Stimulated activated CD8-positive, alpha-beta memory T cell treated with anti-CD3 and anti-CD28 coated beads, Interleukin-4, amount 100 ng/mL, for 1 hour (primary cell): ENCODE measurements at places on chromosomes 1 and 21.
A peak's percentile ranks its signal among the peaks of the same experiment; 100 is the strongest.

GRCh38 chr1:171910786-171911185 lies 69.5 kb downstream of the DNM3 start:
- DNase-seq, result no peak

GRCh38 chr21:42513985-42514882 lies 582 bp downstream of the SLC37A1 start:
- peak; percentile 32 for DNase-seq

DNA sequence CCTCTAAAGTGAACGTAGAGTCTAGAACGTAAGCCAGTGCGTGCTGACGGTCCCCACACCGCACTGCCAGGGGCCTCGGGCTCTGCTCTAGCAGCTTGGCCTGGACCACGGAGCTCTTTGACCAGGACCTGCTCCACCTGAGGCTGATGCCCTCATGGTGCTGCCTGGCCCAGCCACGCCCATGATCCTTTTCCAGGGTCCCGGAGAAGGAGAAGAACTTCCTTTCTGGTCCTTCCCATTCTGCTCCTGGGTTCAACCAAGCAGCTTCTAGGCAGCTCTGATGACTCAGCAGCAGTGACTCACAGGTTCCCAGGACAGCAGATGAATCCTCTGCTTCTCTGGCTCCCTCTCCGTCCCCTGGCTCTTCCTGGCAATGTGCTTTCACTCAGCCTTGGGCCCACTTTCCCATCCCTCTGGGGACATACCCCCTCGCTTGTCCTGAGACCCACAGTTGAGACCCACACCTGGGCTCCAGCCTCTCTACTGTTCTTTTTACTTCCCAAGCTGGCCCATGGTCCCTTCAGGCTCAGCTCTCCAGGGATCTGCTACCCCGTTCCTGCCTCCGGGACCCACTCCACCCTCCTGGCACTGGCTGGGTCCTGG lies 246.3 kb upstream of the RAB4A start:
- DNase-seq, result no peak

- no peak for DNase-seq
Measured at GRCh38 chr1:58338081-58338480, 208.4 kb downstream of the OMA1 start.

DNA sequence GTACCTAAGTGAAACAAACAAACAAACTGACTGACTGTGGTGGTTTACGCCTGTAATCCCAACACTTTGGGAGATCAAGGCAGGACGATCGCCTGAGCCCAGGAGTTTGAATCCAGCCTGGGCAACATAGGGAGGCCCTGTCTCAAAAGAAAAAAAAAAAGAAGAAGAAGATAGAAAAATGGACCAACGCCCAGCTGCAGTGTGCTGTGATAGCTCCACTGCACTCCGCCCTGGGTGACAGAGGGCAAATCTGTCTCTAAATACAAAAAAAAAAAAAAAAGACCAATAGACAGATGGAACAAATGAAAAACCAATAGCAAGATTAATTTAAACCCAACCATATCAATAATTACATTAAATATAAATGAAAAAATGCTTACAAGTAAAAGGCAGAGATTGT lies 13.9 kb downstream of the AKR7A3 start:
- DNase-seq, result no peak

GRCh38 chr1:94755675-94756074 lies 64.5 kb upstream of the SLC44A3 start:
- no peak for DNase-seq

DNA sequence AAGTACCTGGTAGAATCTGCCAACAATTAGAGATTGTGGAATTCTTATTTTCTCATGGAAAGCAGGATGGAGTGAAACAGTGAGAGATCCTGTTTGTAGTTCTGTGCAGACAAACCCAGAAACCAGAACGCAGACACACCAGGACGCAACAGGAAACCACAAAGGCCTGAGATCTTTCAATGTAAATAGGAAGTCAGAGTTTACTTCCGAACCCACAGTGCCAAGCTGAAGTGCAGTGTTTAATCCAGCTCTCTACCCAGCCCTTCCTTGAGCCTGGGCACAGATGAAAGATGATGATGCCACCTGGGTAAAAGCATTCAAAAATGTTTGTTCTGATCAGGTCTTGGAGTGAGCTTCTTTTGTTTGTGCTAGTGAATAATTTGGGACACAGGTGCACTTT lies 244.2 kb upstream of the HOOK1 start:
- DNase-seq, result no peak

DNA sequence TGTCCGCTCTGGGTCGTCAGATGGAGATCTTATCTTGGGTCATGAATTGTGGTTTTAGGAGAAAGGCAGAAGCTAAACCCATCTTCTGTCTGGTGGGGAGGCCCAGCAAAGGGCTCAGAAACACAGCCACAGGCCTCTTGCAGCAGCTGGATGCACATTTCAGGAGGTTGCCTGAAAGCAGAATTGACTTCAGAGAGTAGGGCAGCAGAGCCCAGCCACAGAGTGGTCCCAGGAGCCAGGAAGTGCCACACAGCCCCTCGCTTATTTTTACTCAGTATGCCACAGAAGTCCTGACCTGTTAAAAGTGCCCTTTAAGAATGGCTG lies 8.3 kb upstream of the RIPK4 start:
- DNase-seq, result no peak

- DNase-seq, result no peak
Measured at GRCh38 chr1:229280921-229281320, 10.0 kb downstream of the RAB4A start.

GRCh38 chr1:234639961-234640360 lies 30.0 kb upstream of the IRF2BP2 start:
- no peak for DNase-seq

GRCh38 chr21:41612674-41613532 lies 104.9 kb upstream of the TMPRSS2 start:
- DNase-seq, result no peak

DNA sequence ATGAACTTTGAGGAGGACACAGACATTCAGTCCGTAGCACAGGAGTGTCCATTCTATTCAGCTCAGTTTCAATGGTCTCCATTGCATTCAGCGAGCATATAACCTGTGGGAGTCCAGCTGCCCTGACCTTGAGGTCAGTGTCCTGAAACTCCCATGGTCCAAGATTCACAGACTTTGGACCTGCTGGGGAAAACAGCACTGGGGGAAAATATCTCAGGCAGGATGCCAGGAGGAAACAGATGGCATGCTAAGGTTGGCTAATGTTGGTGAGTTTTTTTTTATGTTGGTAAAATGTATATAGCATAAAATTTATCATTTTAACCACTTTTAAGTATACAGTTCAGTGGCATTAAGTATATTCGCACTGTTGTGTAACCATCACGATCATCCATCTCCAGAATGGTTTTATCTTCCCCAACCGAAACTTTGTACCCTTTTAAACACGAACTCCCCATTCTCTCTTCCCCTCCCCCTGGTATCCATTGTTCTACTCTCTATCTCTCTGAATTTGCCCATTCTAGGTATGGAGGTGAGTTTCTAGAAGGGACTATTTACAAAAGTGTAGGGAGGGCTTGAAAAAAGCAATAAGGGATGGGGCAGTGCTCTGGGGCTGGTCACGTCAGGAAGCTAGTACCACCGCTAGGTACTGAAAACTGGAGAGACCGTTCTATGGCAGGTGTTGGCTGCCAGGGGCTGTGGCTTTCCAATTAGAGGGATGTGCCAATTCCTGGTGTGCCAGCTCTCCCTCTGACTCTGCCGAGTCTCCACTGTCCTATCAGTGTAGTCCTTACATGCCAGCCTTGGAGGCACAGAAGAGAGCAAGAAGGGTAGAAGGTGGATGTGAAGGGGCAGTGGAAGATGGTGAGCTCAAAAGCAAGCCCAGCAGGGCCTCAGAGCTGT lies 85.3 kb downstream of the FOXD2 start:
- DNase-seq, result no peak

DNA sequence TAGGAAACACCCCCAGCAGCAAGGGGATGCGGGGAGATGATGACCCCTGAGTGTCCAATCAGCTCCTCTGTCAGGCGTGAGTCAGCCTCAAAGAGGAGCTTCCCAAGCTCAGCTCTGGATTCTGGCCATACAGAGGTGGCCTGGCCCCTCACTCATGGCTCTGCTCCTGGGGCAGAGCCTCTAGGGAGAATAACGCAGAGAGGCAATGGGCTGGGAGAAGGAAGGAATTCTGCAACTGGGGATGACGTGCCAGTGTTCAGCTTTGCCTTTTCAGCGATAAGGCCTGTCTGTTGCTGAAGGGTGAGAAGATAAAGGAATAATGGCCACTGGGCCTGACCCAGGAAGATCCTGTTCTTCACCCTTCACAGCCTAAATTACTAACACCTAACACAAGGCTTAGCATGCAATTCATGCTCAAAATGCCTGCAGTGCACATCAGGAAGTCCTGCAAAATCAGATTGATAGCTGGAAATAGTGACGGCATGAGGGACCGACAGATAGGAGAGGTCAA lies 92.2 kb downstream of the TBX19 start:
- no peak for DNase-seq

DNA sequence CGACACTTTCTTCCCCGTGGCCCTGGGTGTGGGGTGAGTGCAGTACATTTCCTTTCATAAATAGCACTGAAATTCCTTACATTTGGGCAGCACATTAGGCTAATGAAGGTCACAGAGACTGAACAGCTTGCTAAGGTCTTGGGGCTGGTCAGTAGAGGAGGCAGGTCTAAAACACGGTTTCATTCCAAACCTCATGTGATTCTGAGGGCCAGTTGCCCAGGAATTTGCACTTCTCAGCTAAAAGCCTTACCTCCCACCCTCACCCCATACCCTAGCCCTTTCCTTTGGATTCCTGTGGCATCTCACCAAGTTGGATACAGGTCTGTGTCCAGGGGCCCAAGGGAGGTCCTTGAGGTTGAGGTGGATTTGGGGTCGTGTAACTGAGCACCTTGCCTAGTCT lies 147.8 kb upstream of the CD34 start:
- no peak for DNase-seq

- DNase-seq, result no peak
Measured at GRCh38 chr1:151960780-151961513, 32.7 kb downstream of the S100A10 start.

GRCh38 chr1:66316464-66317247 lies 217.3 kb upstream of the SGIP1 start:
- no peak for DNase-seq
